ENCODE measurements at places on chromosomes 2 and 18.

GRCh38 chr2:696463-696862, 19.3 kb upstream of the TMEM18 start:
- no peak for DNase-seq

DNA sequence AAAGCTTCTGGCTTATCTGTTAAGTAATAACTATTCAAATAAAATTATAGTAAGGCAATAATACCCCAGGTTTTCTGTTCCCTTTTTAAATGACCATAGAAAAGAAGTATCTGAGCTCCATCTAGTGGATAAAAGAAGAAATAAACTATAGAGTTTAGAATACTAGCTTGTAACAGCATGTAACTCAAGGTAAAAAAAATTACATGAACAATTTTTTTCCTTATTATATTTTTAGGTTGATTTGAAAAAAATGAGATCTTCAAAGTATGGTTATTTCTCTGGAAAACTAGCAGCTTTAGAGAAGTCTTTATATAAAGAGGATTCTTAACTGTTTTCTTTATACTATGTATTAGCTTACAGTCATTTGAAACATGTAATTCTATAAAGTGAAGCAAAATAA, 58.1 kb downstream of the NCKAP1 start:
- no peak for DNase-seq

DNA sequence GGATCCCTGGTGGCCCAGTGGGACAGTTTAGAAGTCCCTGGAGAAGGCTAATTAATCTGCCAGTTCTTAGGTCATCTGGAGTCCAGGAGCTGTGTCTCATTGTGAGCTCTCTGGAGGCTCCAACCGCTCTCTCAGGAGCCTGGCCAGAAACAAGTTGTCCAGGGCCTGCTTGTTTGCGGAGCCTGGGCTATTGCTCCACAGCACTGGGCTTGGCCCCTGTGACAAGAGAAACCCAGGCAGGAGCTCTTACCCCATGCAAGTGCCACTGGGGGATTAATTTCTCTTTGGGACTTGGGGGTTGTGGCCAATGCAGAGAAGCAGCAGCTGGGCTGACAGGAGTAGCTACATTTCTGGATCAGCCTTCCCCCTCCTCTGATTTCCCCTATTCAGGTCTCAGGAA, 24.5 kb upstream of the TNP1 start:
- DNase-seq = no peak

DNA sequence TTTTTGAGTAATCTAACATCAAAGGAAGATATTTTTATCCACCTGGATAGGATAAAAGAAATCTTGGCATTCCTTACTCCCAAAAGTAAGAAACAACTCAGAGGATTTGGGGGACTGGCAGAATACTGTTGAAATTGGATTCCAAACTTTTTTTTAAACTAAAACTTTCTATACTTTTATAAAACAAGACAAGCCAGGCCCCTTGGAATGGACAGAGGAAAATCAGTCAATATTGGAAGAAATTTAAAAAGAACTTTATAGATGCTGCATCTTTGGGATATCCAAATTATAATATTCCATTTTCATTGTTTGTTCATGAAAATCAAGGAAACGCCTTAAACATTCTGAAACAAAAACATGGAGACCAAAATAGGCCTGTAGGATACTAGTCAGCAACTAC, 147.6 kb upstream of the PIEZO2 start:
- no peak for DNase-seq

GRCh38 chr2:100721693-100722092, 98.2 kb upstream of the NPAS2 start:
- DNase-seq = no peak

- no peak for DNase-seq
Observed at GRCh38 chr2:143426296-143426695, 297.1 kb downstream of the ARHGAP15 start.

- no peak for DNase-seq
Observed at GRCh38 chr2:97871096-97871780, 124.5 kb downstream of the TMEM131 start.

DNA sequence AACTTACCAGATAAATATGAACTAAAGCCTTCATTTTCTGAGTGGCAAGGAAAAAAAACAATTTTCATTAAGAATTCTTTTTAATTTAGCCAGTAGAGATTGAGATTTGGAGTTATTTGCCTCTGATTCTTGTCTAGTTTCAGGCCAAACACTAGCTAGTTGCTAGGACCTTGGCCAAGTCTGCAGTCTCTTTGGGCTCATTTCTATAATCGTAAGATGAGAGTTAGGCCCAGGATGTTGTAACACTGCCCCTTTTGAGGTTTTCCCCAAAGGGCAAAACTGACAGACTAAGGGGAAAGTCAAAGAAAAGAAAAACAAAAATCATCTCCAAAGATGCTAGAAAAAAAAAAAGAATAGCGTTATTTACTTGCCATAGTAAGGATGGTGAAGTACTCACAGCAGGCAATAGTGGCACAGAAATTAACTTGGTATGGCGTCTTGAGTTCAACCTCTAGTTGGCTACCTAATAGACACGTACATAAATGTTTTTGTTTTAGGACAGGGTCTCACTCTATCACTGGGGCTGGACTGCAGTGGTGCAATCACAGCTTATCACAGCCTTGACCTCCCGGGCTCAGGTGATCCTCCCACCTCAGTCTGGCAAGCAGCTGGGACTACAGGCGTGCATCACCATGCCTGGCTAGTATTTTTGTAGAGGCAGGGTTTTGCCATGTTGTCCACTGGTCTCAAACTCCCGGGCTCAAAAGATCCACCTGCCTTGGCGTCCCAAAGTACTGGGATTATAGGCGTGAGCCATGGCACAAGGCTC, 23.0 kb upstream of the ADAM17 start:
- no peak for DNase-seq

- DNase-seq = no peak
Observed at GRCh38 chr2:73642338-73643018, at the start of gene NAT8. TSS of gene NAT8 (minus strand) at chr2:73642422. CDS start at chr2:73641628, 794 bp downstream.

GRCh38 chr18:33836564-33836963, 258.5 kb downstream of the ASXL3 start:
- DNase-seq = no peak

DNA sequence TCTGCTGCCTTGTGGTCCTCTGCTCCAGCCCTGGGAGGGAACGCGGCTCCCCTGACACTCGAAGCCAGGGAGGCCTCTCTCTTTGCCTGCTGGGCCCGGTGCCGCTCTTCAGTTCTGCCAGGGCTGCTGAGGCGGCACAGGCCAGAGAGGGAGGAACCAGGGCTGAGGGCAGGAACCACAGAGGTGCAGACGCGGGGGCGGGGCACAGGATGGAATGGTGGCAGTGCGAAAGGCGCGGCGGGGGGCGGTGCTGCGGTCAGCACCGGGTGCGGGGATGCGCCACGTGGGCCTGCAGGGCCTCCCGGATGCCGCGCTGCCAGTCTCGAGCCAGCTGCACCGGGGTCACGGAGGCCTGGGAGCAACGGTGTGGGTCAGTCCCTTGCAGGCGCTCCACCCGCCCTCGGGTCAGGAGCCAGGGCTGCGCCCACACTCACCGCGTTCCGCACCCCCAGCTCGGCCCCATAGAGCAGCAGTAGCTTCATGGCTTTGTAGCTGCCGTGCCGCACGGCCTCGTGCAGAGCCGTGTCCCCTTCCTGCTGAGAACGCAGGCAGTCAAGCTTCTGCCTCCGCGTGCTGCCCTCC, 4.4 kb downstream of the ANKRD23 start:
- DNase-seq = peak; percentile 78

DNA sequence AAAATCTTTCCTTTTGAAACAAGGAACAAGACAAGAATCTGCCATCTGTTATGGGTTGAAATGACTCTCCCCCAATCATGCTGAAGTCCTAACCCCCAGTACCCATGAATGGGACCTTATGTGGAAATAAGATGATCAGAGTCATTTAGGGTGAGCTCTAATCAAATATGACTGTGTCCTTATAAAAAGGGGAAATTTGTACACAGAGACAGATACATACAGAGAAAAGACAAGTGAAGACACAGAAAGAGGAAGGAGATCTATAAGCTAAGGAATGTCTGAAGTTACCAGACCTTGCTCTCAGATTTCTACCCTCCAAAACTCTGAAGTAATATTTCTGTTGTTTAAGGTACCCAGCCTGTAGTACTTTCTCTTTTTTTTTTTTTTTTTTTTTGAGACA, 15.7 kb downstream of the TGFBRAP1 start:
- no peak for DNase-seq

GRCh38 chr18:48975817-48976649, 25.3 kb upstream of the SMAD7 start:
- peak; percentile 52 for DNase-seq

GRCh38 chr2:75381032-75381431, 179.7 kb downstream of the EVA1A start:
- no peak for DNase-seq

GRCh38 chr2:109218087-109218791, 89.2 kb downstream of the SH3RF3 start:
- no peak for DNase-seq

DNA sequence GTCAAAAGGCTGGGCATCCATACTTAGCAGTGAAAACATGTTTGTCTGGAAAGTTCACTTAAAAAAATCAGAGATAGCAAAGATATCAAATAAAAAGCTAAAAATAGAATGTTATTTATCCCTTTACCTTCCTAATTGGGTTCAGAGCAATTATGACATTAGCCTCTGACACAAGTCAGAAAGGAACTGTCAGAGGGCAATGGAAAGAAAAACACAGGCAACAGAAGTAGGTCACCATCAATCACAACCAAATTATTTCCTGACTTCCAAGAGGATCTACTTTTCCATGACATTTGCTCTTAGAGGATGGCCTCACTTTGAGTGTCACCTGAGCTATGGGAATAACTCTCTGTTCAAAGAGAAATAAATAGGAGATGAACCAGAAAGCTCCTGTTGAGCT, 27.5 kb downstream of the MYOM1 start:
- no peak for DNase-seq

- DNase-seq = no peak
Observed at GRCh38 chr2:57733956-57734355, 312.6 kb upstream of the VRK2 start.

GRCh38 chr2:52113338-52113737, 1081.4 kb upstream of the NRXN1 start:
- DNase-seq = no peak
